ENCODE measurements at places on chromosomes 11 and 22. TPM values are rescaled to one million over a fixed set of nuclear protein-coding genes. Genes with fewer than 3 reads are reported as not detected.
A peak's percentile ranks its signal among the peaks of the same experiment; 100 is the strongest.

DNA sequence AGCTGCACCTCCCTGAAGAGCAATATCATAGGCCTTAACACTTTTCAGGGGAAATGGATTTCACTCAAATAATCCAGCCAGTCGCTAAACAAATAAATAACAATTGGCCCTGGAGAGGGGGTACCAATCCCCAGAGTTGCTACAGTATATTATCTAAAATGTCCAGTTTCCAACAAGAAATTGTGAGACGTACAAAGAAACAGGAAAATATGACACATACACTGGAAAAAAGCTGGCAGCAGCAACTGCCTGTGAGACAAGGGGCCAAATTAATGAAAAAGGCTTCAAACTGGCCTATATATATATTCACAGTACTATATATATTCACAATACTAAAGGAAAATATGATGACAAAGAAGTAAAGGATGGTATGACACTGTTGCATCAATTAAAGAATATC, 4.0 kb downstream of the NF2 start:
- no peak for DNase-seq
- H3K4me1 ChIP-seq, result peaks cover 14% of the 10 kb centered on the region
- no peaks in the 10 kb centered on the region for H3K36me3 ChIP-seq
- no peak overlapping the region for H3K4me3 ChIP-seq

- H3K27ac ChIP-seq, result no peak overlapping the region
- no peaks in the 10 kb centered on the region for H3K27me3 ChIP-seq
- no peak overlapping the region for H3K4me3 ChIP-seq
- DNase-seq, result no peak
- peaks cover 25% of the 10 kb centered on the region for H3K4me1 ChIP-seq
These were observed 205.5 kb downstream of the GRIK4 start for GRCh38 chr11:120717042-120717441.

DNA sequence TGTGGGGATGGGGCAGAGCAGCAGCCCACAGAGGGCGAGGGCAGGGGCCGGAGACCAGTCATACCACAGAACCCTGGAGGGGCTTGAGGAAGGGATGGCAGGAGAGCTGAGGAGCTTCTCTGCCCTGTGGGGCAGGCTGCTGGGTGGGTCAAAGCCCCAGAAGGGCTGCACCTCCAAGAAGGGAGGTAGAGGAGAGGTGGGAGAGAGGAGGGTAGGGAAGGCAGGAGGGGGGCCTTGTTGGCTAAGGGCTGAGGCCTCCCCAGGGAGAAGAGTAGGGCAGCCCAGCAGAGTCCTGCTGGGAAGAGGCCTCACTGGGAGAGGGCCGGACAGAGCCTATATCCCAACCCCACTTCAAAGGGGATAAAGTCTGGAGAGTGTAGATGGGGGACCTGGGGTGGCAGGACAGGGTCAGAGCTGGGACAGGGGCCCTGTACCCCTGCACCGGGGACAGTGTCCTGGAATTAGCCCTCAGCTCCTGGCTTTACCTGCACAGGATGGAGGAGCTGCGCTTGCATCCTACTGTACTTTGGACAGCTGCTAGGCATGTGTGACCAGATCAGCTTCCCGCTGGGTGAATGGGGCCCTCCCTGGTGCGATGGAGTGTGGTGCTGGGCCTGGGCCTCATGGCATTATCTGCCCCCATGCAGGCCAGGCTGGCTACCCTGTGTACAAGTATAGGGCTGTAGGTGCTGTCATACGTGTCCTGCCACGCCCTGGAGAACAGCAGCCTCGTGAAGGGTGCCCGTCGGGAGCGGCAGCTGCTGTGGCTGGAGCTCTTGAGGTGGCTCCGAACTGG, 7.3 kb downstream of the DGCR6L start:
- H3K27me3 ChIP-seq, result no peaks in the 10 kb centered on the region
- H3K36me3 ChIP-seq, result no peaks in the 10 kb centered on the region
- H3K4me3 ChIP-seq, result no peak overlapping the region
- no peak overlapping the region for H3K27ac ChIP-seq
- H3K4me1 ChIP-seq, result peaks cover 5% of the 10 kb centered on the region
- DNase-seq, result no peak

DNA sequence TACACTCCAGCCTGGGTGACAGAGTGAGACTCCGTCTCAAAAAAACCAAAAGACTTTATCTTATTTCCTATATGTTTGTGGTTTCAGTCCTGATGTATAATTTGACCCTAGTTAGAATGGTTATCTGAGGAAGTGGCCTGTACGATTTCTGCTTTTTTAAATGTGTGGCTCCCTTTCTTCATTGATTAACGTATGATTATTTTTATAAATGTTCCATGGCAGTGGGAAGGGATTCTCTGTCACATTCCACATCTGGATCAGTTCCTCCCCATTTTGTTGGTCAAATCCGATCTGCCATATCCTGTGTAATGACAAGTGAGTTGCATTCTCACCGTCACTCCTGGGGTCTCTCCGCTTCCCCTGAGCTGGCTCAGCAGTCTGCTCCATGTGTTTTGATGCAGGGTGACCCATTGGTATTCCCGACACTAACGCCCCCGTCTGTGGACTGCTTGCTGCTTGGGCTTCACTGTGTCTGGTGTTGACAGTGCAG, 20.3 kb downstream of the NEAT1 start:
- H3K27me3 ChIP-seq, result no peaks in the 10 kb centered on the region
- peaks cover 7% of the 10 kb centered on the region for H3K36me3 ChIP-seq

- H3K27me3 ChIP-seq, result peaks cover 87% of the 10 kb centered on the region
- H3K27ac ChIP-seq, result no peak overlapping the region
- DNase-seq, result no peak
- no peak overlapping the region for H3K4me3 ChIP-seq
- peaks cover 13% of the 10 kb centered on the region for H3K4me1 ChIP-seq
These were observed 48.2 kb downstream of the MOB2 start for GRCh38 chr11:1438261-1438966.

Gene OR51B5
- total RNA-seq, result 0.57 TPM

Gene CCDC73
- not detected for total RNA-seq

DNA sequence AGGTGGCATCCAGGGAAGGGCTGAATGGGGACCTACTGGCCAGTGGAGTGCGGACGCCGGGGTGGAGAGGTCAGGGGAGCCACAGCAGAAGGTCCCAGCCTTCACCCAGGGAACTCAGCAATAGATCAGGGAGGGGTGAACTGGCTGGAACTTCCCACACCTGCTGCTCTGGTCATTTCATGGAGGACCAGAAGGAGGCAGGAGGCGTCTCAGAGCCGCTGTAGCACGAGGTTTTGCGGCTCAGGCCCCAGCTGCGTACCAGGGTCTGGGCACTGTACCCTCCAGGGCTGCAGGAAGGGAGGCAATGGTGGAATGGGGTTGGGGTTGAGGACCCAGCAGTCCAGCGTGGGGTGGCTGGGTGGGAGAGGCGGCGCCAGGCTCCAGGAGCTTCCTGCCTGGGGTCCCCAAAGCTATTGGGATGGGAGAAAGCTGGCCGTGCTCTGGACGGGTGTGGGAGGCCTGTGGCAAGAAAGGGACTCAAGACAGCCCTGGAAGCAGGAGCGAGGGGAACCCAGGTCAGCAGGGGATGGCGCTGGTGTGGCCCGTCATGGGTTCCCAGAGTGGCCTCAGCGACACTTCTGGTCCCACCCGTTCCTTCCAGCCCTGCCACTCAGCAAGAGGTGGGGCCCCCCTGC, 20.2 kb upstream of the BRSK2 start:
- no peak for DNase-seq

DNA sequence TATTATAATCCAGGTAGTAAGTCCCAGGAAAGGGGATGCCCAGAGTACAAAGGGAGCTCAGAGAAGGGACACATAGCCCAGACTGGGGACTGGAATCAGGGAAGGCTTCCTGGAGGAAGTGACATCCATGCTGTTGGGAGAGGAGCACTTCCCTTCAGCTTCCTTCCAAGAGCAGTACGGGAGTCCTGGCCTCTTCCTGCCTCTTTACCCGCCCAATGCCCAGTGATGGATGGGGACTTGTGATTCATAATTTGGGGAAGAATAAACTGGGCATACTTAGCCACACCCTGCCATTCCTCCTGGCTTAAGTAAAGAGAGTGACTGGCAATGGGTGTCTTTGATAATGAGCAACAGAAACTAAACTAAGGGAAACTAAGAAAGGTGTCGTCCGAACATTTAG, 11.5 kb downstream of the C11orf91 start:
- H3K27ac ChIP-seq, result peak overlapping the region; percentile 91
- no peaks in the 10 kb centered on the region for H3K27me3 ChIP-seq
- no peak overlapping the region for H3K4me3 ChIP-seq
- no peak for DNase-seq

Gene C22orf42
- not detected for total RNA-seq

DNA sequence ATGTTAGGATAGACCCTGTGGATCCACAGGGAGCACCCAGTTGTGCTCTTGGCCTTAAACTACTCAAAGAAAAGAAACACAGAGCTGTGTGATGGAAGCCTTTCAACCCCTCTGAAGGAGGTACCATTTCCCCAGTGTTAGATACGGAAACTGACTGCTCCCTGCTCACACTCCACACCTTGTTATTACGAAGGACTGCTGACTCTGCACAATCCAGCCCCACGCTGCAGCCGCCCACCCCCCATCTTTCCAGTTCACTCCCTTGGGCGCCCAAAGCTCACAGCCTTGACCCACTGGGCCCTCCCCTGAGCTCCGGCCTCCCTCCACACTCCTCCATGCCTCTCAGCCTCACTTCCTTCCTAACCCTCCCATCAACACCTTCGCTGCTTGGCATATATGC, 75.5 kb downstream of the EFCAB6 start:
- H3K27ac ChIP-seq, result no peak overlapping the region
- H3K27me3 ChIP-seq, result no peaks in the 10 kb centered on the region
- H3K4me1 ChIP-seq, result no peaks in the 10 kb centered on the region
- no peak overlapping the region for H3K4me3 ChIP-seq
- no peaks in the 10 kb centered on the region for H3K36me3 ChIP-seq

Gene KCNJ1
- total RNA-seq, result under 0.01 TPM

- H3K4me1 ChIP-seq, result peaks cover 61% of the 10 kb centered on the region
- no peak for DNase-seq
- peak overlapping the region; percentile 55 for H3K27ac ChIP-seq
These were observed 61.0 kb downstream of the BMAL1 start for GRCh38 chr11:13338427-13339069.

GRCh38 chr11:64772303-64773018, 5.9 kb downstream of the SF1 start:
- no peak overlapping the region for H3K4me3 ChIP-seq
- no peaks in the 10 kb centered on the region for H3K27me3 ChIP-seq
- H3K27ac ChIP-seq, result no peak overlapping the region
- H3K36me3 ChIP-seq, result peaks cover 74% of the 10 kb centered on the region

Gene APOA5
- not detected for total RNA-seq

- H3K27ac ChIP-seq, result peak overlapping the region; percentile 39
- no peak overlapping the region for H3K4me3 ChIP-seq
- peaks cover 13% of the 10 kb centered on the region for H3K27me3 ChIP-seq
- no peak for DNase-seq
- no peaks in the 10 kb centered on the region for H3K36me3 ChIP-seq
- H3K4me1 ChIP-seq, result peaks cover 46% of the 10 kb centered on the region
These were observed 6.1 kb upstream of the NFAM1 start for GRCh38 chr22:42438293-42438650.

- H3K4me3 ChIP-seq, result no peak overlapping the region
- H3K36me3 ChIP-seq, result no peaks in the 10 kb centered on the region
- no peaks in the 10 kb centered on the region for H3K4me1 ChIP-seq
- no peak overlapping the region for H3K27ac ChIP-seq
- DNase-seq, result no peak
- H3K27me3 ChIP-seq, result no peaks in the 10 kb centered on the region
These were observed 16.8 kb downstream of the HSPA8 start for GRCh38 chr11:123045101-123045500.

Gene GNG3
- total RNA-seq, result not detected

- no peaks in the 10 kb centered on the region for H3K36me3 ChIP-seq
- H3K27me3 ChIP-seq, result no peaks in the 10 kb centered on the region
- no peak overlapping the region for H3K27ac ChIP-seq
These were observed 12.7 kb downstream of the CD6 start for GRCh38 chr11:60984149-60984548.

DNA sequence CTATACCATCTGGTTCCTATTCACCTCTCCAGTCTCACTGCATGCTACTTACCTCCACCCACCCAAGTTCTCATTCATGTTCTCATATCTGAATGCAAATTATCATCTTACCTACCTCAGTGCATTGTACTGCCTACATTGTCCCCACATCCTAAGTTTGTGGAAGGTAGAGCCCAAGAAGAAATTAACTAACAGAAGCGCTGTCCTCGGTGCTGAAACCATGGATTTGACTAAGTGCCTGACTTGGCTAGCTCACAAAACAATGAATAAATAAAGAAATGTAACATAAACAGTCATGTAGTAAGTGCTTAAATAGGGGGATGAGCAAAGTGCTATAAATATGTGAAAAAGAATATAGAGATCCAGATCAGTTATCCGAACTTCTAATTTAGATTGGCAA, 63.2 kb downstream of the GRIA4 start:
- H3K4me3 ChIP-seq, result no peak overlapping the region
- no peak for DNase-seq
- no peaks in the 10 kb centered on the region for H3K27me3 ChIP-seq
- H3K27ac ChIP-seq, result no peak overlapping the region

DNA sequence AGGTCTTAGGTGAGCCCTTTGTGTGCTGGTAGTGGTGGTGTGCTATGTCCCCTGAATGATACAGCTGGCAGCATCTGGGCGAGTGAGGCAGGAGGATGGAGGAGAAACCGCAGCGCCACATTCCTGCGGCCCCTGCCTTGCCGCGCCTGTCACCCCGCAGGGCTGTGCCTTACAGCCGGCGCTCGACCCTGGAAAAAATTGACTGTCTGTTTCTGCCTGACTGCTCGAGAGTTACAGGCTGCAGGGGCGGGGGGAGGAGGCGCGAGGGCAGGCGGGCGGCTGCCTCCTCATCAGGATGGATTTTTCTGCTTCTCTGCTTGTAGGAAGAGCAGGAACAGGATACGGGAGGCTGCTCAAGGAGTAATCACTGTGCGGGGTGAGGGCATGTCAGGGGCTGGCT, 443.4 kb downstream of the MIAT start:
- no peak overlapping the region for H3K27ac ChIP-seq
- no peaks in the 10 kb centered on the region for H3K27me3 ChIP-seq
- no peaks in the 10 kb centered on the region for H3K4me1 ChIP-seq
- no peak for DNase-seq
- H3K4me3 ChIP-seq, result no peak overlapping the region

- DNase-seq, result no peak
- peak overlapping the region; percentile 22 for H3K4me3 ChIP-seq
- H3K27me3 ChIP-seq, result peaks cover 11% of the 10 kb centered on the region
- no peaks in the 10 kb centered on the region for H3K36me3 ChIP-seq
- H3K27ac ChIP-seq, result no peak overlapping the region
These were observed 485 bp downstream of the KCNJ4 start for GRCh38 chr22:38454353-38455075.

- H3K36me3 ChIP-seq, result no peaks in the 10 kb centered on the region
- no peak overlapping the region for H3K4me3 ChIP-seq
- no peak for DNase-seq
- peaks cover 42% of the 10 kb centered on the region for H3K4me1 ChIP-seq
These were observed 76.7 kb upstream of the BLID start for GRCh38 chr11:122192634-122193255.

GRCh38 chr11:126523441-126524205, 168.1 kb downstream of the ST3GAL4 start:
- no peaks in the 10 kb centered on the region for H3K4me1 ChIP-seq
- no peak overlapping the region for H3K4me3 ChIP-seq
- no peak overlapping the region for H3K27ac ChIP-seq
- no peak for DNase-seq
- H3K36me3 ChIP-seq, result no peaks in the 10 kb centered on the region

GRCh38 chr11:132072044-132072857, 701.8 kb downstream of the NTM start:
- DNase-seq, result no peak
- no peaks in the 10 kb centered on the region for H3K36me3 ChIP-seq
- no peak overlapping the region for H3K27ac ChIP-seq
- no peaks in the 10 kb centered on the region for H3K4me1 ChIP-seq
- no peak overlapping the region for H3K4me3 ChIP-seq
- H3K27me3 ChIP-seq, result no peaks in the 10 kb centered on the region

GRCh38 chr11:12918667-12919066, 90.4 kb upstream of the RASSF10 start:
- no peak overlapping the region for H3K4me3 ChIP-seq
- H3K27me3 ChIP-seq, result no peaks in the 10 kb centered on the region
- no peak overlapping the region for H3K27ac ChIP-seq
- peaks cover 6% of the 10 kb centered on the region for H3K4me1 ChIP-seq
- no peak for DNase-seq
- H3K36me3 ChIP-seq, result peaks cover 17% of the 10 kb centered on the region

All from esophagus squamous epithelium (tissue), 5 donors.